ENCODE measurements at places on chromosomes 16 and 17. TPM values are rescaled to one million over a fixed set of nuclear protein-coding genes. Genes with fewer than 3 reads are reported as not detected.

- H3K4me1 ChIP-seq, result no peaks in the 10 kb centered on the region
- no peak overlapping the region for H3K4me3 ChIP-seq
- DNase-seq, result no peak
- no peaks in the 10 kb centered on the region for H3K36me3 ChIP-seq
- no peak overlapping the region for H3K27ac ChIP-seq
- no peaks in the 10 kb centered on the region for H3K27me3 ChIP-seq
Measured at GRCh38 chr17:55546991-55547664, 35.9 kb upstream of the SMIM36 start.

The ACSM2A gene
- not detected for total RNA-seq

GRCh38 chr17:40099619-40100418 lies 570 bp downstream of the NR1D1 start:
- H3K4me3 ChIP-seq, result peak overlapping the region; percentile 94
- H3K27ac ChIP-seq, result peak overlapping the region; percentile 88
- no peak for DNase-seq
- H3K36me3 ChIP-seq, result peaks cover 10% of the 10 kb centered on the region
- peaks cover 88% of the 10 kb centered on the region for H3K4me1 ChIP-seq

The KRT27 gene
- total RNA-seq, result not detected

DNA sequence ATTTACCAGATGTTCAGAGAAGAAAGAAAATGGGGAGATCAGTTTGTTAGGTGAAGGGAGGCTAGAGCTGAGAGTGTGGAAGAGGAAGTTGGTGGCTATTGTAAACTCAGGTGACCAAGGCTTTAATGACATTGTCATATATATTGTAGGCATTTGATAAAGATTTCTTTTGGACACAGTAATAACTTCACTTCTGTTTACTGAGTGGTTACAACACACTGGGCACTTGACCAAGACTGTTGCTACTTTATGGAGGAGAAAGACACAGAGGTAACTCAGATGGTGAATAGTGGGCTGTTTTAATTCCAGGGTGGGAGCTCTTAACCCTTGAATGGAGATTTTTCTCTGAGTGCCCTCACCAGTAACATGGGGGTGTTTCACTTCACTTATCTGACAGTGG lies 46.0 kb downstream of the TNRC6A start:
- H3K4me3 ChIP-seq, result no peak overlapping the region
- no peak for DNase-seq
- H3K27me3 ChIP-seq, result no peaks in the 10 kb centered on the region

The HID1 gene
- 0.91 TPM for total RNA-seq

- H3K4me3 ChIP-seq, result no peak overlapping the region
- H3K27ac ChIP-seq, result no peak overlapping the region
- H3K36me3 ChIP-seq, result no peaks in the 10 kb centered on the region
- no peak for DNase-seq
Measured at GRCh38 chr16:9800186-9800738, 382.0 kb downstream of the GRIN2A start.

The CCDC144A gene
- total RNA-seq, result 1.2 TPM

Measured in CD8-positive, alpha-beta memory T cell (primary cell).